EL (cell line): ENCODE measurements at places on chromosomes 6 and 20.

DNA sequence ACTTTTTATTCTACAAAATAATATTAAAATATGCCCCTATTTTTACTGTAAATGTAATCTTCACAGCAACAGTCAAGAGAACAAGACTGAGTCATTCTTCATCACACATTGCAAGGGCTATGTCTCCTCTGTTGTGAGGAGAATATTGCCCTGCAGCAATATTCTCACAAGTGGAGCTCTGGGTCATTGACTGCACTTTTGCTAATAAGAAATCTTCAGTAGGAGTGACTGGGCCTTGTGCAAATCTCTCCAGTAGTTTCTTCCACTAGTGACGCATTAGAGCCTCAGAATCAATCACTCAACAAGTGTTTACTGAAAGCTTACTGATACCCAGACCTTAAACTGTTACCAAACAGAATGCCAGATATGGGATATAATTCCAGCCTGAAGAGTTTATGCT is 49.1 kb downstream of the LAMA2 start:
- DNase-seq: peak; percentile 68

DNA sequence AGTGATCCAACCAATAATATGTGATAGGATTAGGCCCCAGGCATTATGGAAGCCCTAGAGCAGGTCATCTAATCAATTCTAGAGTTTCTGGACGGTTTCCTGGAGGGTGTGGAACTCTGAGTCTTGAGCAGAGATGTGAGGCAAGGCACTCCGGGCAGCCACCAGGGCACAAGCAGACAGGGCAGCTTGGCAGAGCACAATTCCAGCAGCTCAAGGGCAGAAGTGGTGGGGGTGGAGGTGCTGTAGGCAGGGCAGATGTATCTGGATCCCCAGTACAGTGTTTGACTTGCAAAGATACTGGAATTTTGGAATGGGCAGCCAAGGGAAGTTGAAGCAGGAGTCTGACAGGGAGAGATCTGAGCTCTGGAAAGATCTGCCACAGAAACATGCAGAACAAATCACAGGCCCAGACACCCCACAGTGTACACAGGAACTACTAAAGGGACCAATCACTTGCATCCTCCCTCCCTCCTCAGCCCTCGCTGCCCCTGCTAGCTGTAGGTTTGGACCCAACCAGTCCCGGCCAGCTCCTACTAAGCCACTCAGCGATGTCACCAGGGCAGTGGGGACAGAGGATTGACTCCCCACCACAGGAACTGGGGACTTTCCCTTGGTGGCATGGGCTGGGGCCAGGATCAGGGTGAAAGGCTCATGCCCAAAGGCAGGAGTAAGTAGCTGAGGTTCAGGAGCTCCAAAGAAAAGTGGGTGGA is 47.0 kb downstream of the TFEB start:
- DNase-seq: no peak

DNA sequence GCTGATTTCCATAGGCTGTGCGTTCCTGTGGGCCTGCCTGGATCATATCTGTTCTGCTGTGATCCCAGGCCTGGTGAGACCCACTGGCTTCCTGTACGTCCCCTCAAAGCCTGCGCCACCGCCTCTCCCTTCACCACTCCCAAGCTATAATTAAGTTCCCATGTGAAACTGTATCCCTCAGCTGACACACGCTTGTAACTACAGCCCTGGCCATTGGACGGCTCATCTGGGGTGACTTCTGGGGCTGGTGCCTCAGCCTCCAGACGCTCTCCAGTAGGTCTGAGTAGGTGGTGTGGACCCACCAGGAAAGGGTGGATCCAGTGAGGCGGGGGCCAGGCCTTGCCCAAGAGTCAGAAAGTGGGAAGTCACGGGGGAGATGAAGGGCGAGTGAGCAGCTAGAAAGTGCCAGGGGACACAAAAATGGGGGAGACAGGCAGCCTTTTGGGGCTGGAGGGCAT is 21.0 kb downstream of the PPARD start:
- DNase-seq: no peak

DNA sequence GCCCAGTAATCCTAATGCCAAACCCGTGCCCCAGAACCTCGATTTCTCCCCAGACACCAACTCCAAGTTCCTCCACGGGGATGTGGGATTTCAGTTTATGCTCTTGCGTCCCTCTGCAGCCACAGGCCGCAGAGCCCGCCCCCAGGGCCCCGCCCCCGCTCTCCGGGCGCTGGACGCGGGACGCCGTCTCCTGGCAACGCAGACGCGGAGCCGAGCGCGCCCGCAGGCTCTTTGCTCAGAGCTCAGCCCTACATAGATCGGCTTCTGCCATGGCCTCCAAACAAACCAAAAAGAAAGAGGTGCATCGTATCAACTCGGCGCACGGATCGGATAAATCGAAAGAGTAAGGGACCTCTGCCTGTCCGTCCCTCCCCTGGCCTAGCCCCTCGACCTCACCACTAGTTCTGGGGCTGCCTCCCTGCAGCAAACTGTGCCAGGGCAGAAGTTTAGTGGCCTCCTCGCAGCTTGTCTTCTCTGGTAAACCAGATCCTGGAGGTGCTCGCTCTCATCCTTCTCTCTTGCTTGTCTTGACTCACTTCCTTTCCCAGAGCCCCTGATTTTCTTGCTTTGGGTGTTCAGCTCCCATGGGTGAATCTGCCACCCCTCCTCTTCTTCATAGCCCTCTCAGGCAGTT is at the start of gene ADGB:
TSS of gene ADGB (plus strand) at position 201 of the 634 bp plus-strand sequence. CDS start at position 270, 69 bp downstream.
- peak; percentile 70 for DNase-seq

DNA sequence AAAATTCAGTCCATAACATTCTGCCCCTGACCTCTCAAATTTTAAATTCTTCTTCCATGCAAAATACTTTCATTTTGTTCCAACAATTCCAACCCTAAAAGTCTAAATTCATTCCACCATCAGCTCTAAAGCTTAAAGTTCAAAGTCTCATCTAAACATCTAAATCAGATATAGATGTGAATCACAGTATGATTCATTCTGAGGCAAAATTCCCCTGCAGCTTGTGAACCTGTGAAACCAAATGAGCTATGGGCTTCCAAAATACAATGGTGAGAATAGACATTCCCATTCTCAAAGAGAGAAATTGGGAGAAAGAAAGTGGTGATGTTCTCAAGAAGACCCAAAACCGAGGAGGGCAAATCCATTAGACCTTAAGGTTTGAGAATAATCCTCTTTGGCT is 309.8 kb downstream of the HIVEP2 start:
- peak; percentile 64 for DNase-seq

DNA sequence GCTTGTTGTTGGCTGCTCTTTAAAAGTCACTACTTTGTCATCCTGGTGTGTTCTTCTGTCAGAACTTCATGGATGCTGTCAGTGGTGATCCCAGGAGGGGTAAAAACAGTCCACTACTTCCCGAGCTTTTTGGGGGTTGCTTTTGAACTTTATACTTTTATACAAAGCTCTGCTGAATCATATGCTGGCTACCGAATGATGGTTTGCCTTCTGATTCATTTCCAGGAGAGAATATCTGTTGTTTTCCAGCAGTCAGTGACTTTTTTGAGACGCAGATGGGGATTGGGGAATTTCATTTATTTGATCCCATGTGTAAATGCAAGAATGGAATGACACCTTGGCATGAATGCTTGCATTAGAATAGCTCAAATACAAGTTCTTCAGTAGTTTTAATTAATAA is 32.7 kb upstream of the COL10A1 start:
- peak; percentile 23 for DNase-seq

GRCh38 chr6:149489967-149490366 is 5.2 kb upstream of the ZC3H12D start:
- no peak for DNase-seq

DNA sequence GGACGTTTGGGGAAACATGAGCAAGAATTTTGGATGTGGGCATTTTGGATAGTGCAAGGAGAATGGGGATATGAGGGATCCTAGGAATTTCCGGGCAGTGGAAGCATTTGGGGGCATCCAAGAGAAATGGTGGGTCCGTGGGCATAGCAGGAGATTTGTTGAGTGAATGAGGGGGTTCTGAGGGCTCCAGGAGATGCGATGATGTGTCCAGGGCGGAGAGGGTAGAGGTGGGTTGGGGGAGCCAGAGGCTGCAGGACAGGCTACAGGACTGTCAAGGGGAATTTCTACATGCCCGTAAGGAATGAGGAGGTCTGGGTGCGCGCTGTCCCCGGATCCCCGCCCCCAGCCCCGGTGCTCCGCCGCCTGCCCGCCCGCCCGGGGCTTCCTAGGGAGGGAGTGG is 364 bp downstream of the FRS3 start:
- DNase-seq: peak; percentile 18

GRCh38 chr20:24001712-24002405 is 13.3 kb upstream of the GGTLC1 start:
- no peak for DNase-seq

GRCh38 chr20:483815-484644 is 21.7 kb upstream of the TBC1D20 start:
- no peak for DNase-seq

DNA sequence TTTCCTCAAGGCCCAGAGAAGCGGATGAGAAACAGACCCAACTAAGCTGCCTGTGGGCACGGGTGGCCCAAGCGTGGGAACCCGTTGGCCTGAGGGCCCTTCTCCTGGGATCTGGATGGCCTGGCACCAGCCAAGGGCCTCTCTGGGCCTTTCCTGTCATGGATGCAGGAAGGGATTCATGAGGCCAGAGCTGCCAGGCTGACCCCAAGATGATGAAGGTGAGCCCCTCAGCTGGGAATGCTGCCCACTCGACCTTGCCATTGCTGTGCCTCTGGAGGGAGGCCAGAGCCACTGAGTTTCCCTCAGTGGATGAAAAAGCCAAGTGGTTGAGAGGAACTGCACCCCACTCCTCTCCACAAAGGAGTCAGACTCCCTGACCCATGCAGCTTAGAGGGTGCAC is 171.2 kb downstream of the VEGFA start:
- no peak for DNase-seq

DNA sequence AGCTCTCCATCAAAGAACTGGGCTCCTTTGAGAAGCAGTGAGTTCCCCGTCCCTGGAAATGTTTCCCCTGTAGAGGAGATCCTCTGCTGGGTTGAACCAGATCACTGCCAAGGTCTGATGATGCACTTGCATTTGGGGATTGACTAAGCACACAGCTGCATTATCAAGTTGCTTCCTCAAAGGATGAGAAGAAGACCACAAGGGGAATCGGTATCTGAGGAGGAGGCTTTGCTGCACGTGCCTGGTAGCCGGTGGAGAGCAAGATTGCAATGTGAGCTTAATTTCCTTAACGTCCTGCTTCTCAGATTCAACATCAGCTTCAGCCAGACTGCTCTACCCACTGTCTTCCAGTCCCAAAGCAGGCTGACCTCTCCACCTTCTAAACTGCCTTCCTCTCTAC is 128.8 kb upstream of the STMND1 start:
- DNase-seq: no peak

- DNase-seq: no peak
These were observed 45.6 kb downstream of the PDE7B start for GRCh38 chr6:135897087-135897486.

GRCh38 chr6:24110417-24110816 is 15.6 kb upstream of the NRSN1 start:
- no peak for DNase-seq

DNA sequence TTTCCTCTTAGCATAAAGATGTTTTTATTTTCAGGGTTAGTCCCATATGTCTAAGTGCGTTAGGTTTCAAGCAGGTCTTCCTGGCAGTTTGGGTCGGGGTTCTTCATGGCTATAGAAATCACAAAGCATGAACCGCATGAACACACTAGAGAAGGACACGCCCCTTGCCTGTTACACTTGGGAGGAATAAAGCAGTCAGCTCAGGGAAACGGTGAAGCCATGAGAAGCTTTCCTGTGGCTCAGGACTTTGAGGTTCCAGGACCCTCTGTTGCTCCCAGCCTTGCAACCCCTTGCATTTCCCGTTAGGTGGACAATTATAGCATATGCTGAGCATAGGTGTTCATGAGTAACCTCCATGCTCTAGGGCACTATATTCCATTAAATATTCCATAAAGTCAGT is 96.7 kb downstream of the SYCP2 start:
- DNase-seq: no peak

GRCh38 chr20:49590163-49591017 is 22.5 kb upstream of the PTGIS start:
- no peak for DNase-seq

- DNase-seq: no peak
These were observed 4.2 kb upstream of the DLK2 start for GRCh38 chr6:43459535-43459934.

DNA sequence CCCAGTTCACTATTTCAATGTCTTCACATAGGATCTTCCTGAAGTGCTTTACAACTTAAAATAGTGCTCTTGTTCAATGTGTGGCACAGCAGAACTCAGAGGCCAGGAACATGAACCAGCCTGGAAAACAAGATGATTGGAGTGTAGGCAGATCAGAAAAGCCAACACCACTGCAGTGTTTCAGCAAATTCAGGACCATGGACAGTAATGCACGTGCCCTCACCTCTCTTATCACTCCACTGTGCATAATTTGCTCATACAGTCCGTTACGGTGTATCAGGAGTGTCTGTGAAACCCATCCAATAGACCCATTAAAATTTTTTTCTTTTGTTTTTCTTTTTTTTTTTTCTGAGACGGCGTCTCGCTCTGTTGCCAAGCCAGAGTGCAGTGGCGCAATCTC is 27.6 kb upstream of the HACE1 start:
- peak; percentile 47 for DNase-seq

GRCh38 chr6:35745509-35745908 is 8.7 kb downstream of the ARMC12 start:
- no peak for DNase-seq

- DNase-seq: peak; percentile 52
These were observed at the start of gene HTR1B for GRCh38 chr6:77463308-77463860. Gene HTR1B, minus strand, starts transcription at chr6:77463491. Its CDS starts 88 bp downstream, at chr6:77463403.

DNA sequence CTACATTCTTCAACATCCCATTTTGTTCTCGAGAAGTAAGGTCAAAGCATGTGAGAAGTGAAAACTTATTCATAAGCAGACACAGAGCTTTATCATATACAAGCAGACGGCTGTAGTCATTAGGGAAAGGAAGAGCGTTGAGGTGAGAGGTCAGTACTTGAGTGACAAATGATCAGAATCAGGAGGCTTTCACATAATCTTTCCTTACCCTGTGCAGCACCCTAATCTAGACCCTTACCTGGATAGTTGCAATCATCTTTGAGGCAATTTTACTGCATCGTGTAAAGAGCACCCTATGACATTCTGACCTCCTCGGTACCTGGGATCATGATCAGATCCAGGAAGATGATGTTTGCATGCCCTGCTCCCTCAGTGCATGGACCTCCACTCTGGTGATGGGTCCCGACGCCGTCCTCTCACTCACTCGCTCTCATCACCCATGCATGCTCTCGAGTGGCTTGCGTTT is 62.7 kb downstream of the RNF182 start:
- no peak for DNase-seq

GRCh38 chr6:6925391-6926164 is 182.2 kb upstream of the RREB1 start:
- DNase-seq: peak; percentile 50

DNA sequence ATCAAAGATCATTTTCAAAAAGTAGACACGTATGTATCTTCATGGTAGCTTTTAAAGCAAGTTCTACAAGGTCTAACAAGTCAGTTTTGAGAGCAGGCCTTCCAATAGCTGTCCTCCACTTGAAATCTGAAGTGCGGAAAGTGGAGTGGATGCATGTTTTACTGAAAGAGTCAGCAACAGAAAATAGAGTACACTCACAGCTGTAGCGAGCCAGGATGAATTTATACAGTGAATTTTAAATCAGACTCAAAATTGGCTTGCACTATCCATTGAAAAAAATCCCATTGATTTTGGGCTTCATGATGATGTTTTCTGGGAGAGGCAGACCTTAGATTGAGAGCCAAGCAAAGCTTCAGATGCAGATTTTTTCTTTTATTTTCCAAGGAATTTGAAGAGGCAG is 80.6 kb downstream of the GJA10 start:
- no peak for DNase-seq
